Airway epithelial cell (primary cell): ENCODE measurements at places on chromosomes 11 and 22. TPM values are rescaled to one million over a fixed set of nuclear protein-coding genes. Genes with fewer than 3 reads are reported as not detected.

The RNF214 gene
- 3.6 and 7.0 TPM in 2 replicates for total RNA-seq

The UPK3A gene
- not detected in 2 replicates for total RNA-seq

The PGR gene
- total RNA-seq, result not detected in 2 replicates

The NLRP6 gene
- not detected in 2 replicates for total RNA-seq

The SPI1 gene
- not detected in 2 replicates for total RNA-seq

The BIRC2 gene
- total RNA-seq, result 23.8 and 33.6 TPM in 2 replicates

The C1QTNF6 gene
- total RNA-seq, result 7.8 and 9.2 TPM in 2 replicates

The CASTOR1 gene
- 24.9 and 32.7 TPM in 2 replicates for total RNA-seq

The SERPING1 gene
- 0.42 and 1.1 TPM in 2 replicates for total RNA-seq

The KREMEN1 gene
- 16.2 and 30.4 TPM in 2 replicates for total RNA-seq

The C22orf31 gene
- total RNA-seq, result not detected in 2 replicates

The AGBL2 gene
- total RNA-seq, result 0.19 and 1.4 TPM in 2 replicates

The GUCY1A2 gene
- under 0.01 TPM in 1 of 2 replicates, not detected in the other for total RNA-seq

The HEPACAM gene
- not detected in 2 replicates for total RNA-seq

The KIAA1671 gene
- 30.8 and 38.3 TPM in 2 replicates for total RNA-seq

The MICAL2 gene
- 63.1 and 78.6 TPM in 2 replicates for total RNA-seq

The MS4A3 gene
- not detected in 2 replicates for total RNA-seq

The OR8G5 gene
- not detected in 2 replicates for total RNA-seq

The DDTL gene
- total RNA-seq, result not detected in 2 replicates

The DDX6 gene
- 41.9 and 70.8 TPM in 2 replicates for total RNA-seq

The RHOD gene
- total RNA-seq, result 358 and 363 TPM in 2 replicates

The ASPHD2 gene
- 4.4 and 5.4 TPM in 2 replicates for total RNA-seq

The DGAT2 gene
- 14.7 and 19.0 TPM in 2 replicates for total RNA-seq
